ENCODE measurements at places on chromosomes 11 and 22.
A peak's percentile ranks its signal among the peaks of the same experiment; 100 is the strongest.

DNA sequence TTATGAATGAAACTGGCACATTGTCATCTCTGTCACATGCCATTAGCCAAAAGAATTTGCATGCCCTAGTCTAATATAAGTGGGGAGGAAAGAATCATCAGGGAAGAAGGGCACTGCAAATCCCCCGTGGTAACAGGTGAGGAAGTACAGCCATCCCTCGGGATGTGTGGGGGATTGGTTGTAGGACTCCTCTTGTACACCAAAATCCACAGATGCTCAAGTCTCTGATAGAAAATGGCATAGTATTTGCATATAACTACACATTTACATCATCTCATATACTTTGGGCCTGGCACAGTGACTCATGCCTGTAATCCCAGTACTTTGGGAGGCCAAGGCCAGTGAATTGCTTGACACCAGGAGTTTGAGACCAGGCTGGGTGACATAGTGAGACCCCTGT, 109.7 kb downstream of the HIPK3 start:
- no peak for DNase-seq

- DNase-seq: no peak
Measured at GRCh38 chr11:122414406-122415018, 241.0 kb upstream of the UBASH3B start.

DNA sequence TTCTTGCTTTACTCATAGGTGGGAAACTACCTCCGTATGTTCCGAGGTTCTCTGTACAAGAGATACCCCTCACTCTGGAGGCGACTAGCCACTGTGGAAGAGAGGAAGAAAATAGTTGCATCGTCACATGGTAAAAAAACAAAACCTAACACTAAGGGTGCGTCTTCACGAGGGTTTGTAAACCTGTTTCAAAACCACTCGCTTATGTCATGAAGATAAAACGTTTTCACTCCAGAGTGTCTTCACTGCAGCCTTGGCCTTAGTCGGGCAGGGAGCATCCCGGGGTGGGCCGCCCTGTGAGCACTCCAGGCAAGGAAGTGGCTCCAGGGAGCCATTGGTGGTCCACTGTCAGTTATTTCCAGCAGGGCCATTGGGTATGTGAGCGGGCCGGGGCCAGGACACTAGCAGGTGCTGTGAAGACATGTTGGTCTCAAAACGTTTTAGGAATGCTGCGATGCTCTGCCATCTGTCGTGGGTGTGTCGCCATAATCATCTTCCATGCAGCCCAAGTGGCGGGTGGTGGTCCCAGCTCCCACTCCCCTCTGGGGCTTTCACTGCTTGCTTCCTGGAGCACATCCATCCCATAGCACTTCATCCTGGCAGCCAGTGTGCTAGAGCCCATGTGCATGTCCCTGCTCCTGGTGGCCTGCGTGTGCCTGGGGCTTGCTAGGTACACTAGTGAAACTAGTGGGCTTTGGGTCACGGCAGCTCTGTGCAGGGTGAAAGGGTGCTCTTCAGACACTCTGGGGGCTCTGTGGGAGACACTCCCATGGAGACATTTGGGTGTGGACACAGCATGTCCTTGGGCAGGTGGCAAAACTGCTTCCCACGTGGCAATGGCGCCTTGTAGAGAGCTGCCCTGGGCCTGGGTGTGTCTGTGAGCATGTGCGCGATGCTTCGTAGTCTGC, 5.2 kb downstream of the SMARCB1 start:
- DNase-seq: no peak

DNA sequence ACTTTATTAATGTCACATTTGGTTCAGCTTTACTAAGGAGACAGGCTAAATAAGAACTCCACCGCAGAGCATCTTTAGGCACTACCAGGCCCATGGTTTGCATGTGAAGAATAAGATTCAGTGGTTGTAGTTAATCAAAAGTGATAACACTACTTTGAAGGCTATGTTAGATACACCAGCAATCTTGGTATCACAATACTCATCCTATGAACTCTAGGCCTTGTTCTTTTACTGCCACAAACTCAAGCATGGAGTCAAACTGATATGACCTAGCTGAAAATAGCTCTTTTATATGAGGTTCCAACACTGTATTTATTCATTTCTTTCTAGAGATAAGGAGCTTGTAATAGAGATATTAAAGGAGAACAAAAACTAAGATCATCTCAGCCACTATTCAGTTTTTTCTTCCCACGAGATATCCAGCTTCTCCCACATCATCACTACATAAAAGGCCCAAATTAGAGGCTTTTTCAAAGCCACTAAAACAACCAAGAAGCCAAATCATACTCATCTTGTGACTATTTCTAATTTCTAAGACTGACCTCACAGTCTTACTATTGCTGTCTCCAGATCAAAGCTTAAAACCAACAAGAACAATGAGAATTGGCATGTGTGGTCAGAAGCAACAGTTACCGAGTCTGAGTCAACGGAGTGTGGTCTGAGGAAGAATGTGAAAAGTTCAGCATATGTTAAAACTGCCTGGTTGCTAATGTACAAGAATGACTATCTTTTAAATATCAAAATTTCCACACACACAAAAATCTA, 25.1 kb upstream of the GUCY1A2 start:
- DNase-seq: no peak

- DNase-seq: no peak
Measured at GRCh38 chr11:71302534-71302909, 50.1 kb upstream of the SHANK2 start.

DNA sequence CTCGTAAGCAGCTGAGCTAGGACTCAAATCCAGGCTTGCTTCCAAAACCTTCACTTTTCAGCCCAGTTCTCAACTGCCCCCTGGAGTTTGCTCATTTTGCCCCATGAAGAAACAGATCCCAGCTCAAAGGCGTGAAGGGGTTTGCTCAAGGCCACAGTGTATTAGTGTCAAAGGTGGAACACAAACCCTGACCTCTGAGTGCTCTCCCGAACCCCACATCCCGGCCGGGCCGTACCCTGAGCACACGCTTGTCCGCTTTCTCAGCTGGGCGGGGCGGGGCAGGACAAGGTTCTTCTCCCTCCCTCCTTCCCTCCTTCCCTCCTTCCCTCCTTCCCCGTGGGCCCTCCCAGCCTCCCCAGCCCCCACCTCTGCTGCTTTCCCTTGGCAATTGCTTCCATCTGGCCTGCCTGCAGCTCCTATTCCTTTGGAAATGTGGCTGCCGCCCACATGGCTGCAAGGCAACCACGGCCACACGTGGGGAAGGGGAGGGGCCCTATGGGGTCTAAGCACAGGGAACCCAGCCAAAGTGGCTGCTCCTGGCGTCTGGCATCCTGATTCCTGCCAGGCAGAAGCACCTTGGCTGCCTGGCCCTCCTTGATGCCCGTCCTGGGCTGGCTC, 4.1 kb downstream of the ST3GAL4 start:
- no peak for DNase-seq

- DNase-seq: no peak
Measured at GRCh38 chr11:101757741-101758140, 157.1 kb upstream of the CEP126 start.

DNA sequence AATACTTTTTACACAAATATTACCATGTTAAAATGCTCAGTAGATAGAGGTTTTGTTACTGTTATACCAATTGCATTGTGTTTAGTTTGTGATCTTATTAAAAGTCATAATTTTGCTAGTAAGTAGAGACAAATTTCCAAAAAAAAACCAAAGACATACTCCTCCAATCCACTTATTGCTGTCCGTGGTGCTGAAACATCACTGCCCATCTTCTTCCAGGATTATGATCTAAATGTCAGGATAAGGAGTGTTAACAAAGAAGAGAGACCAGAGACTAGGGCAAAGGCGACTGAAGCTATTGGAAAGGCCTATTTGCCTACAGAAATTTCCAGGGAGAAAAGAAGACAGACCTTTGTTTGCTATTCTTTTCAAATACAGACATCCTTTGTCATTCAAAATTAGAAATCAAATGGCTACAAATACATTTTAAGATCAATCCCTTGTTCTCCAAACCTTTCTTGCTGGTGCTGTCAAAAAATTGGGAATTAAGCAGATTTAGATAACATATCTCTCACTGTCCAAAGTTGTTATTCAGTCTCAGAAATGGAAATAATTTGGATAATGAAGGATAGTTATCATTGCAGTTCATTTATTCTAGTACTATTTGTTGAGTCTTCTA, 199.7 kb downstream of the C11orf91 start:
- DNase-seq: no peak

DNA sequence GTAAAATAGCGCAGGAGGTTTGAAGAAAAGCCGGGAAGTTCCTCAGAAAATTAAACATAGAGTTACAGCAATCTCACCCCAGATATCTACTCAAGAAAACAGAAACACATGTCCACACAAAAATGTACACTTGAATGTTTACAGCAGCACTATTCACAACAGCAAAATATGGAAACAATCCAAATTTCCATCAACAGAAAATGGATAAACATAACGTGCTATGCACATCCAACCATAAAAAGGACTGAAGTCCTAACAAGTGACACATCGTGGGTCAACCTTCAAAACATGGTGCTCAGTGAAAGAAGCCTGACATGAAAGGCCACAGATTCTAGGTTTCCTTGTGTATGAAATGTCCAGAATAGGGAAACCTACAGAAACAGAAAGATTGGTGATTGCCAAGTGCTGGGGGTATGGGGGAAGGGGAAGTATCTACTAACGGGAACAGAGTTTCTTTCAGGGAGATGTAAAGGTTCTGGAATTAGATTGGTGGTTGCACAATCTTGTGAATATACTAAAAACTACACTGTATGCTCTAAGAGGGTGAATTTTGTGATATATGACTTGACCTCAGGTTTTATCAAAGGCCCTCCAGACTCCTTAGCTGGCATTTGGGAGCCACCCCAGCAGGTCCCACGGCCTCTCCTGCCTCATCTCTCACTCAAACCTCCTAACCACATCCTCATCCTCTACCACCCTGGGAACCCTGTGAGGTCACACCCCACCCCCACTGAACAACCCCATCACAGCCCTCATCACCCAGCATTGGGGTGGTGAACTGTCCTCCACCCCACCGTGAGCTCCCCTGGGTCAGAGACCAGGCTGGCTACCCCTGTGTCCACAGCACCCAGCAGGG, 69.2 kb upstream of the PRR5 start:
- DNase-seq: no peak

DNA sequence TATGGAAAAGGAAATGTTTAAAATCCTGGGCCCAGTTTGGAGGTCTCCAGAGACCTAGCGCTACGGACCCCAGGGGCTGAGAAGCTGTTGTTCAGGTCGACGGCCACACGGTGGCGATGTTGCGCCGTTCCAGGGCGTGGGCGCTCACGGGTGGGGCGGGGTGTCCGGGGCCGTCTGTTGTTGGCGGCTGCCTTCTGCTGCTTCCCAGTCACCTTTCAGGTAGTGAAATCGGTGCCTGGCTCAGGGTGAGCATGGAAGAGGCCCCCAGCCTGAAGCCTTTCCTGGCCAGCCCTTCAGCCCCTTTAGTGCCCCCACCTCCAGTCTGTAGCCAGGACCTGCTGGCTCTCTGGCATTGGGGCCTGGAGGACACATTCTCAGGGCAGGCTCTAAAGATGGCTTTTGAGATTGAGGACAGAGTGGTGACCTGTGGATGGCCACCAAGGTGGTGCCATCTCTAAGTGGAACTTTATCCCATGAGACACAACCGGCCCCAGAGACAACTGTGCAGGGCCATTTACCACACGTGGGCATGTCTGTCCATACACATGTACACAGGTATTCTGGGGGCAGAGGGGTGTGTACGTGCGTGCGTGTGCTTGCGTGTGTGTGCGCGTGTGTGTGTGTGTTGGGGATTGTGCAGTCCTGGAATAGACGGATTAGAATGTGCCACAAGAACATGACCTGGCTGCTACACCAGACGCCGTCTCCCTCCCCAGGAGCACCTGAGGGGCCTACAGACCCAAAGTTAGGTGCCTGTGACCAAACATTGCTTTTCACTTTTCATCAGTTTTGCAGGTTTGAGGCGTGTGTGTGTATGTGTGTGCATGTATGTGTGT, 53.8 kb downstream of the ST14 start:
- peak; percentile 44 for DNase-seq

DNA sequence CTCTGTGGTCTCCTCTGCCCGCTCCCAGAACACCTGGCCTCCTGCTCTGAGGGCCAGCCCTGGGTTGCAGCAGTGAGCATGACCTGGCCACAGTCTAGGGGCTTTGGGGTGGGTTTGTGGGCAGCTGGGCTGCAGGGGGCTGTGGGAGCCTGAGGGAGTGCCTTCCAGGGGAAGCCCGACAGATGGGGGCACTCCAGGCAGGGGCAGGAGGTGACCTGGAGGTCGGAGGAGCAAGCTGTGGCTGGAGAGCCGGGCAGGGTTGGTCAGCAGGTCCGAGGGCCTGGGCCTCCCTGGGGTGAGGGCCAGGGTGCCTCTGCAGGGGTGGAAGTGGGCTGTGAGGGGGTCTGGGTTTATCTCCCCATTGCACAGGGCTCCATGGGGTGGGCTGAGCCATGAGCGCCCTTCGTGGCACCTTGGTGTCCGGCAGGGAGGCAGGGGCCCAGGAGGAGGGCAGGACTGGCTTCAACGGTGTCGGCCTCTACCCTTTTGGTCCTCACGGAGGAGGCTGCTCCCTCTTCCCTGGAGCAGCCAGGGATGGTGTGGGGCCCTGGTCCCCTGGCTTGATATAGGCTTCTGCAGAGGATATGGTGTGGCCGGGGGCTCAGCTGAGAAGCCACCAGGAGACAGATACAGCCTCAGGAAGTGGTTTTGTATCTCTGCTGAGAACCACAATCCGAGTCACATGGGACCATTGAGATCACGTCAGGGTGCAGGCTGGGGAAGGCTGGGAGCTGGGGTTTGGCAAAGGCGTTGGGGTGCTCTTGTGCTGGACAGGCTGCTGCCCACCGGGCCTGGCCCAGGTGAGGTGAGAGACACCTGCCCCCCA, 22.3 kb downstream of the KCNQ1 start:
- peak; percentile 20 for DNase-seq

- DNase-seq: no peak
Measured at GRCh38 chr22:42808521-42808920, 48.6 kb downstream of the ARFGAP3 start.

DNA sequence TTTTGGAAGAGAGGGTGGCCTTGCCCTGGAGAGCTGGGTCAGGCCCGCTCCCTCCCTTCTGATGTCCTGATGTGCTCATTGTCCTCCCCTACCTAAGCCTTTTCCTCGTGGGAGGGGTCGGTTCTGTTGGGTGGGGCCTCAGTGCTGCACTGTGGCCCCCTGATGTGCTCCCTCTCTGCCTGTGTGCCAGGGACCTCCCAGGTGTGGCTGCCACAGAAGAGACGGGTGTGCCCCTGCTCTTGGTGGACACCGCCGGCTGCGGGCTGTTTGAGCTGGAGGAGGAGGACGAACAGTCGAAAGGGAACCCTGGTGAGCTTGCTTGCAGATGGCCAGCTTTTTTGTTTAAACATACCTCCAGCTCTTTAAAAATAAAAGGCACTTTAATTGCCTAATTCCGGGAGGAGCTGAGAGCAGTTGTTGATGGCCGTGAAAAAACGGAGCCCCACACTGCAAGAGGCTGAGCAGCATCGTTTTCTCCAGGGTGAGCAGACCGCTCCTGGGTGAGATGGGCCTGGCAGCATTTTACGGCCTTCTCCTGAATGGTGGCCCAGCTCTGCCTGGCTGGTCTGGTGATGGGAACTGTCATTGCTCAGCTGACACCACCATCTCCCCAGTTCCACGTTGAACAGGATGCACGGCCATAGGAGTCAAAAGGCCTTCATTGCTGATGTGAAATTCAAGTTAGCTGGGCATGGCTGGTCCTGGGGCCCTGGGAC, 30.1 kb downstream of the IGHMBP2 start:
- no peak for DNase-seq
